ENCODE measurements at places on chromosomes 11 and 22.

- DNase-seq, result no peak
Measured at GRCh38 chr11:47001781-47002181, 65.2 kb downstream of the CSTPP1 start.

DNA sequence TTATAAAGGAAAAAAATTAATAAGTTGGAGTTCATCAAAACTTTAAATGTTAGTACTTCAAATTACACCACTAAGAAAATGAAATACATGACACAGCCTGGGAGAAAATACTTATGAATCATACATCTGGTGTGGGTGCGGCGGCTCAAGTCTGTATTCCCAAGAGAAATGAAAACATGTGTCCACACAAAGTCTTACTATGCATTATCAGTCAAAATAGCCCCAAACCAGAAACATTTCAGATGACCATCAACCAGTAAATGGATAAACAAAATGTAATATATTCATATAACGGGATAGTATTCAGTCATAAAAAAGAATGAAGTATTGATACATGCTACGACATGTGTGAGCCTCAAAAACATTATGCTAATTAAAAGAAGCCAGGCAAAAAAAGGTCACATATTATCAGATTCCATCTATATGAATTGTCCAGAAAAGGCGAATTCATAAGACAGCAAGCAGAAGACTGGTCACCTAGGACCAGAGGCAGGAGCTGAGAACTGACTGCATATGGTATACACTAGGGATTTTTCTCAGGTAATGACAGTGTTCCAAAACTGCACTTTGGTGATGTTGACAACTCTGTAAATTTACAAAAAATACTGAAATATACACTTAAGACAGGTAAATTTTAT lies 5.3 kb upstream of the AKIP1 start:
- DNase-seq, result no peak

- no peak for DNase-seq
Measured at GRCh38 chr11:24779791-24780190, 282.9 kb downstream of the LUZP2 start.

GRCh38 chr11:57263351-57263750 lies 26.3 kb upstream of the APLNR start:
- no peak for DNase-seq

GRCh38 chr22:20305894-20306645 lies 13.8 kb downstream of the DGCR6L start:
- DNase-seq, result no peak

DNA sequence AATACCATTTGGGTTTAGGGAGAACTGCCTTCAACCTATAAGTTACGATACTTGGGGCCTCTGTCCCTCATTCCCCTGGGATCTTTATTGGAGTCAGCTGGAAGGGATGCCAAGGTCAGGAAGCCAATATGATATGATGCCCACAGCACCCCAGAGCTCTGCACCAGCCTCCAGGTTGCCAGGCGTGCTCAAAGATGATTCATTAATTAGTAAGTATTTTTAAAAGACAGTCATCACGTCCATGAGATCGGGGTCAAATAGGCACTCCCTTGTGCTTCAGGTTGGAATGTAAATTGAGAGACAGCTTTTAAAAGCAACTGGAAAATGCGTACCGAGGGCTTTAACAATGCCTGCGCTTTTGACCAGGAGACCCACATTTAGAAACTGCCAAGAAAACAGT lies 57.0 kb upstream of the CD5 start:
- no peak for DNase-seq

GRCh38 chr11:72985645-72986044 lies 156.5 kb downstream of the FCHSD2 start:
- DNase-seq, result no peak

Measured in hematopoietic multipotent progenitor cell (in vitro differentiated cells).